Large intestine (tissue), 12 donors: ENCODE measurements at places on chromosomes 16 and 17. TPM values are rescaled to one million over a fixed set of nuclear protein-coding genes. Genes with fewer than 3 reads are reported as not detected.
A peak's percentile ranks its signal among the peaks of the same experiment; 100 is the strongest.

DNA sequence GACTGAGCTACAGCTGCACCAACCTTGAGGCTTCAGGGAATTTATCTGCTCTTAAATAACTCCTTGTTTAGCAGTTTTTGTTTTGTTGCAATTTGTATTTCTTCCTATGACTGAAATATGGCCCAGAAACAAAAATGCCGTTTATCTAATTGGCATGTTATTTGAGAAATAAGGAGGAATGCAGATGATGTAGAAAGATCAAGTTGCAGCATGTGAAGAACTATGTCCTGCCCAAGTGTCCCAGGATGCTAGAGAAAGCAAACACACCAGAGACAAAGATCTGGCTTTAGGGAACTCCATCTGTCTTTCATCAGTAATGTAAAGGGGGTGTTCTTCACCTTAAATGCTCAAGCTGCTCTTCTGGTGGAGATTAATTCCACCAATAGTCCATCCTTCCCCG, 29.7 kb downstream of the USP31 start:
- DNase-seq: no peak

DNA sequence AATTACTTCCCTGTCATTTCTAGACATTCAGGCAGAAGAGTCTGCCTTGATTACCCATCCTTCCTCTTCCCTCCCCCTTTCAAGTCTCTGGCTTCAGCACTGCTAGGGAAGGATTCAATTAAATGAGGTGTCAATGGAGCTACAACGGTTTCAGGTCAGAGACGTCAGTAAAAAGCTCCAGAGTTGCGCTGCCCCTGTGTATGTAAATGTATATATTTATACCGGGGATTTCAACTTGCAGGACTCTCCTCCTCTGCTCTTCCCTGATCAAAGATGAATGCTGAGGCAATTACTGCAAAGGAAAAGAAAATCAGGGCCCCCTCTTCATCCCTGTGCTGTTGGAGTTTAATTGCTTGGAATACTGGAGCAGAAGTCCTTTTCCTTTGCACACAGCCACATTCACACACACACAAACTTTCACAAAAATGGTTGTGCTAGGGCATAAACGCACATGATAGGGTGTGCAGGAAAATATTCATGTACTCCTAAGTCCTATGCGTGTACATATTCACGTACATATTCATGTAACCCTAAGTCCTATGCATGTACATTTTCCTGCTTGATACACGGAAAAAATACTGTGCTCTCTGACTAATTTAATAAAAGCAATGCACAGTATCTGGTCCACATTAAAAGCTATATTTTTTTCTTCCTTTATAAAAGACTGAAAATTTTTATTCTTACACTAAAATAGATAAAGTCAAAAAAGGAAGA, 129.7 kb upstream of the PMFBP1 start:
- DNase-seq: no peak

Gene TBC1D3K
- polyA plus RNA-seq: 0.96 TPM

Gene RASL10B
- polyA plus RNA-seq: 2.9 TPM

DNA sequence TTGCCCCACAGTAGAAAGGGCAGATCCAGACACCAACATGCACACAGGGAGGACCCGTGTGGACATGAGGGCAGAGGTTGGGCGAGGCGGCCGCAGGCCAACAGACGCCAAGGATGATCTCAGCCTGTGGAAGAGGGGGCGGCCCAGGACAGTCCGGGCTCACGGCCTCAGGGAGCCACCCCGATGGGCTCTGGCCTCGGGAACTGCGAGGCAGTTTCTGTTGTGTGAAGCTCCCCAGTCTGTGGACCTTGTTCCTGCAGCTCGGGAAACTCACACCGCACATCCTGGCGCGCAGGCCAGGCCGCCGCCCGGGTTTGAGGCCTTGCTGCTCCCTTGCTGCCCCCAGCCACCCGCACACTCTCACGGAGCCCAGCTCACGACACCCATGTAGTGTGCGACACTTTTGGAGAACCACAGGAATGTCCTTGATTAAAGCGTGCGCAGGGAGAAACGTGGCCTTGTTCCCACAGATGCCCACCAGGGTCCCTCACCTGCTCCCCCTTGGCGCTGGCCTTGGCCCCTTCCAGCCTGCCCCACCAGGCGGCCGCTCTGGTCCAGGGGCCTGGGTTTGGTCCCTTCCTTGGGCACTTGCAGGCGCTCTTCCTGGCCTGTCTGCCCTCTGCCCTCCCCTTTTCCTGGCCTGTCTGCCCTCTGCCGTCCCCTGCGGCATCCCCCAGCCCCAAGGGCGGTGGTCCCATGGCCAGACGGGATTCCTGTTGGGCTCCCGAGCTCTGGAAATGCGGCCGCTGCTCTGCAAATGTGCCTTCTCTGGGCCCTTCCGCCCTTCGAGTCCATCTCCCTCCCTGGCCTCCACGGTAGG, 9.3 kb upstream of the SLC38A10 start:
- no peak for DNase-seq

Gene OR1A1
- not detected for polyA plus RNA-seq

DNA sequence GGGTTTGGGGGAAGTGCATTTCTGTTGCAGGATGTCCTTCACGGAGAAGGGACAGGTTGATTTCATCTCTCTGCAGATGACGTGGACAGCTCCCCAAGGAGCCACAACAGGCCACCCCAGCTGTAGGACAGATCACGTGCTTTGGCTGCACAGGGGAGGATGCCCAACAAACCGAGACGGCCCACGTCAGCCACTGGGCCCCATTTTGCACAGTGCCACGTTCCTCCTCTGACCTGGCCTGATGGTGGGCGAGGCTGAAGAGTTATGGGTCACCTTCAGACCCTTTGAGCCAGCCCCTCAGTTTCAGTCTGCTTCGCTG, 9.0 kb upstream of the RHBDL3 start:
- no peak for DNase-seq

- no peak for DNase-seq
Measured at GRCh38 chr17:59074494-59074893, 32.2 kb downstream of the TRIM37 start.

DNA sequence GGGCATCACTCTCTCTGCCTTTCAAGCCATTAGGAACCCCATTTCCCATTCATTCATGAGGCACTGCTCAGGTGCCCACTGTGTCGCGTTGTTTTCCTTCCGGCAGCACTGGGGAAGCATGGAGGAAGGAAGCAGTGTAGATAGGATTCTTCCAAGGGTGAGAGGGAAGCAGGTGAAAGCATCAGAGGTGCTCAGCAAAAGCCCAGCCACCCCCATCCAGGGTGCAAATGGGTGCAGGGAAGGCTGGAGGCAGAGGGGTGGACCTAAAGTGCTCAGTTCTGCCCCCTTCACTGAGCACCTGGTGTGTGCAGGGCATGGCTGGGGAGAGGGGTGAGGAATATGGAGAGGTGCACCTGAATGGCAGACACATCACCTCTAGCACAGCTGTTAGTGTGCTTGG, 3.4 kb upstream of the NXPH3 start:
- DNase-seq: no peak

GRCh38 chr17:4313221-4314114, 49.7 kb upstream of the ANKFY1 start:
- DNase-seq: no peak

DNA sequence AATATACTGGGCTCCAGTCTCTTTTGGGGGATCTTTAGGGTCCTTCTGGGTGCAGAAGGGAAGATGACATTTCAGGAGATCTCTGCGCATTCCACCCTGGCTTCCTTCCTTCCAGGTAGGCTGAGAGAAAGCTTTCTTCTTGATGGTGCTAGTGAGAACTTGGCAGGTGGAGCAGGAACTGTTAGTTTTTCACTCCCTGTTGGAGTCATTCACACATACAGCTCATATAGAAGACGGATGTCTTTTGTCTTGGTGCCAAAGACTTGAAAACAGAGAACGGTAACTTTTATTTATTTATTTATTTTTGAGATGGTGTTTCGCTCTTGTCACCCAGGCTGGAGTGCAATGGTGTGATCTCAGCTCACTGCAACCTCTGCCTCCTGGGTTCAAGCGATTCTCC, 43.9 kb downstream of the PITPNC1 start:
- DNase-seq: no peak

DNA sequence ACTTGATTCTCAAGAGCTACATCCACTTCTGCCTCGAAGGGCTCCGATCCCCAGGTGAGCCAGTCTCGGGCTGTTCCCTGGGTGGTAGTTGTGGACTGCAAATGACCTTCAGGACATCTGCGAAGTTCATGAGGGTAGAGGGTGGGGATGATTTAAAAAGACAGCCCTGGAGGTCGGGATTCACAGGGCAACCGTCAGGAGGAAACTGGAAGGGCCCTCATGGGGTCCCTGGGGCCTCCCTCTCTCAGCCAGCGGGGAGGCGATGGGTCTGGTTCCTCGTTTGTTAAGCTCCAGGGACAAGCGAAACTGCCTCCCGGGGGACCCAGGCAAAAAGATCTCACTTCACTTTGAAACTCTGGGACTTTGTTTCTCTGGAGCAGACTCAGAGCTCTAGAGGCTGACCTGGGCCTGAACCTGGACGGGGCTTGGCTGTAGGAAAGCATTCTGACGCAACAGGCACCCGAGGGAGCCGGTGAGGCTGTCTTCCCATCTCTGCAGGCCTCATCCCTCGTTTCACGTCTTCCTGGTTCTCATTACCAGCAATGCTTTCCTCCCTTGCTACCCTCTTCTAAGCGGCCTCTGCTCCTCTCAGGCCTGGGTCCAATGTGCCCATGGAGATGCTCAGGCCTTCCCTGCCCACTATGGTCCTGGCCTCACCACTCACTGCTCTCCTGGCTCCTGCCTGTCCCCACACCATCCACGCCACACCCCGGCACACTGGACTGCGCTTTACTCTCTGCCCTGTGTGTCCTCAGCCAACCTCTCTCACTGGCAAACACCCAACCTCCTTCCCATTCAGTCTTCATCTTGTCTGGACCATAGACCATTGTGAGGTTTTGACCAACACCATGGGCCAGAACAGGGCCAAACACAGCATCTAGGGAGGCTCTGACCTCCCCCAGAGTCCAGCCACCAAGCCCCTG, 214.2 kb upstream of the TNRC6C start:
- DNase-seq: no peak

DNA sequence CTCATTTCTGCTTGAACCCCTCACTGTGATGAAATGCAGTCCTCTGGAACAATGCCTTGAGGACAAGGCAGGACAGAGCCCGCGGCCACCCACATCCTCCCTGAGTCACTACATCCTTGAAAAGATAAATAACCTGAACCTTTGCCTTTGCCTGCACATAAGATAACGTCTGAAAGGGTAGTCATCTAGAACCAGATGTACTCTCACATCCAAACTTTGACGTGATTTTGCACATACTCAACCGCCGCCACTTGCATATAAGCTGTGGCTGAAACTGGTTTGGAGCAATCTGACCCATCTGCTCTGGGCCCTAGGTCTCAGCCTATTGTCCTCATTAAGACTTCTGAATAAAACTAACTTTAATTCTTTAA, 252.1 kb downstream of the PHKB start:
- DNase-seq: no peak

DNA sequence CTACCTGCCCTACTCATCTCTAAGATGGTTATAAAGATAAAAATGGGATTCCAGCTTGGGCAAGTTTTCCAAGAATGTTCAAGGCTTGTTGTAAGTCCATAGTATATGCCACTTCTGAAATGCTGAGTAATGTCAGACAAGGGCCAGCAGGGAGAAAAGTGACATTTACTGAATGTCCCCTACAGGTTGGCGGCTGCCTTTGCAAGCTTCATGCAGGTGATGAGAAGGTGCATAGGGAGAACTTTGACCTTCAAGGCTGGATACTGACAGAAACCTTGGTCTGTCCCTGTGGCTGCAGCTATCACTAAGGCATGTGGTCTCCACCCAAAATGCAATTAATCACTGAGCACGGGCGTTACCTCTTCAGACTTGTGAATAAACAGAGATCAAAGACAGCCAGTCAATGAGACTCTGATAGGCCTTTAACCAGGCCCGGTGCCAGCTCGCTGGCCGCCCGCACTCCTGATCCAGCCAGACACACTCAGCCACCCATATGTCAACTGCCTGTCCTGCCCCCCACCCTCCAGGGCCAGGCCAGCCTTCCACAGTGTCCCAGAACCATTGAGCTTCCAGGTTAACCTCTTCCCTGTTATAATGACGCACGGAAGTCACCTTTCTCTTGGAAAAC, 26.8 kb upstream of the AXIN2 start:
- DNase-seq: peak; percentile 87

GRCh38 chr17:2688351-2689342, 22.9 kb downstream of the CLUH start:
- no peak for DNase-seq

Gene ATP6V0A1
- polyA plus RNA-seq: 114 TPM

Gene CCDC92B
- 1.5 TPM for polyA plus RNA-seq

- DNase-seq: no peak
Measured at GRCh38 chr16:51952500-51952899, 594.4 kb downstream of the TOX3 start.

Gene C17orf50
- 0.04 TPM for polyA plus RNA-seq

DNA sequence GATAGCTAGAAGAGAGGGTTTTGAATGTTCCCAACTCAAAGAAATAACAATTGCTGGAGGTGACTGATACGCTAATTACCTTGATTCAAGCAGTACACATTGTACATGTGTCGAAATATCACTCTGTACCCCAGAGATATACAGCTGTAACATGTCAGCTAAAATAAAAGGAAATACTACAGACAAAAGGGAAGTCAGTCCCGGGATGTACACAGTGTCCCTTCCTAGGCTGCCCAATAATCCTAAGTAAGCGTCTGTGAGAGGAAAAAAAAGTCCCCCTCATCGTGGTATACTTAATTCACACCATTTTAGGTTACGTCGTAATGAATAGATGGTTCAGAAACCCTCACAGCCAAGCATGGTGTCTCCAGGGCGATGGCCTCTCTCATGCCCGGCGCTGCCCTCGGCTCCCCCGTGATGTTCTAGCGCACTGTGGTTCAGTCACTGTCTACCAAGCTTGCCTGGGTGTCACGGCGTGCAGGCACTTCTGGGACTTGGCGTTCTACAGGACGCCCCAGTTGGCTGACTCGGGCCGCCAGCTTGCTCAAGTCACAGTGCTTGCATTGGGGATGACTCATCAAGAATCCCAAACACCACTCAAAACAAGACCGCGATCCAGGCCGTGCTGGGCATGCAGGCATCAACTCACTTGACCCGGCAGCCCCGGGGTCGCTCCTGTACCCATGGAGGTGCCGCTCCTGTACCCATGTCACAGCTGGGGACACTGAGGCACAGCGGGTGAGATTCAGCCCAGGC, 27.6 kb downstream of the CCDC40 start:
- no peak for DNase-seq

- DNase-seq: no peak
Measured at GRCh38 chr17:1038459-1039122, 41.7 kb downstream of the TIMM22 start.

- DNase-seq: no peak
Measured at GRCh38 chr16:57536306-57537193, at the start of gene CCDC102A. CCDC102A (minus strand) TSS chr16:57536571; CDS start chr16:57529177, 7,394 bp downstream.

DNA sequence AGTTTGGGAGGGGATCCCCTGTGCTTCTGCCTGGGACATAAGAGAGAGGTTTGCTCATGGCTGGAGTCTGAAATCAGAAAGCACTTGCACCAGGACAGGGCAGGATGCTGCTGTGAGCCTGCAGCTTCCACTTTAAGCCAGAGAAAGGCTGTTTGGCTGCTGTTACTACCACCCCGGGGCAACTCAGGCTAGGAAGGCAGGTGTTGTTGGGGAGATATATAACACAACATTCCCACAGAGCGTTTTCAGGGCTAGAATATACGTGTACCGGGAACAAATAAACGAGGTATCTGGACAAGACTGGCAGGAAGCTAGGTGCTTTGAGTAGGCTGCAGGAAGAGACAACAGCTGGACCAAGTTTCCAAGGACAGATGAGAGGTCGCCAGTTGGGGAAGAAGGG, 313.3 kb upstream of the CCL2 start:
- DNase-seq: no peak
